ENCODE measurements at places on chromosomes 1 and 21.

DNA sequence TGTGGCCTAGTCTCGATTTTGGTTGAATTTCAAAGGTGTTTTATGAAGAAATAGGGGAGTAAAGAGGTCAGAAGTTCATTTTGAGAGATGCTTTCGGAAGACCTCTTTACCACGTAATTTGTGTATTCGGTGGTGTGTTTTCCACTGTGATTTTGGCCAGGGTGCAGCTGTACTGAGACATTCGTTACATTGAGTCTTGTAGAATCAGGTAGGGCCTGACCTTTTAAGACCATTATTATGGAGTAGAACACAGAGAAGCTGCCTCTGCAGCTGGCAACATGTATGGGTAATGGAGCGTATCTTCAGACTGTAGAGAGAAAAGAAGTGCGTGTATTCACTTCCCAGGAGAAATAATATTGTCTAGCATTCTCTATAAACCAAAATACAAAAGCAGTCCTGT lies 326.5 kb downstream of the PDE4B start:
- DNase-seq, result no peak

- DNase-seq, result no peak
These were observed 55.7 kb upstream of the NADK start for GRCh38 chr1:1833916-1834325.

DNA sequence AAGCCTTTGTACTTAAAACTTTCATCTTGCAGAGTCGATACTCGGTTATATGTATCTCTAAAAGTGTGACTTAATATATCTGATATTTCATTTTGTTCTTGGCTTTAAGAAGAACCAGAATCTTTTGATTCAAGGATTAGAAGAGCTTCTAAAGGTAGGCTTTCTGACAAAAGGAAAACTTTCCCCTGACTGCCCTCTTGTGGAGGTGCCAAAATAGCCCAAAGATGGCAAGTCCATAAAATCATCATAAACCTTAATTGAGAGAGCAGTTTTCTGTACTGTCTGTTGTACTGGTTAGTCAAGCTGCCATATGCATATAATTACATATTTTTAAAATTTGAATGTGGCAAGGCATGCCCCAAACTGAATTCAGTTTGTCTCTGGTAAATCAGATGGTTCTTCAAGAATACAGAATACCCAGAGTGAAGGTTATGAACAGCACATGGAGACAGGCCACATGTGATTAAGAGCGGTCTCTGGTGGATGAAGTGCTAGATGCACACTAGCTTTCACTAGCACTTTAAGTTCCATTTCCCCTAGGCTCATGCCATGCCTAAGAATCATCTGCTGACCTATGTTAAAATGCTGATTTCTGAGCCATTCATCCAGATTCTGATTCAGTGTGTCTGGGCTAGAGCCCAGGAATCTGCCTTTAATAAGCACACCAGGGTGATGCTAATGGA lies 27.7 kb upstream of the ELAVL4 start:
- no peak for DNase-seq

DNA sequence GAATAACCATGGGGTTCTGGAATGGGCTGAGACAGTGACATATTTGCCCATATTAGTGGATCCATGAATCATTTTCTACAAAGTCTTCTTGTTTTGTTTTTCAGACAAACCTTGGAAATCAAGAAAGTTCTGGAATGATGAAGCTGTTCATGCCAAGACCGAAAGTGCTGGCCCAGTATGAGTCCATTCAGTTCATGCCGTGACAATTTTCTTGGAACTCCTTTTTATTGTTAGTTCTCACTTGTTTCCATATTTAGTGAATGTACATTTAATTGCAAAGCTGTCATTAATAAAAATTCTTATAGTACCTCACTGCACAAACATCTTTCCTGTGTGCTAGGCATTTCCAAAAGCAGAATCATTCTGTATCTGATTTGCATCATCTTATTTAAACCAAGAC lies 100.6 kb upstream of the KCNJ15 start:
- no peak for DNase-seq

GRCh38 chr1:83799594-83799993 lies 199.3 kb downstream of the TTLL7 start:
- DNase-seq, result no peak

- DNase-seq, result no peak
These were observed 56.8 kb downstream of the ACP6 start for GRCh38 chr1:147613506-147613905.

GRCh38 chr1:9115351-9116205 lies 13.3 kb downstream of the GPR157 start:
- DNase-seq, result no peak

DNA sequence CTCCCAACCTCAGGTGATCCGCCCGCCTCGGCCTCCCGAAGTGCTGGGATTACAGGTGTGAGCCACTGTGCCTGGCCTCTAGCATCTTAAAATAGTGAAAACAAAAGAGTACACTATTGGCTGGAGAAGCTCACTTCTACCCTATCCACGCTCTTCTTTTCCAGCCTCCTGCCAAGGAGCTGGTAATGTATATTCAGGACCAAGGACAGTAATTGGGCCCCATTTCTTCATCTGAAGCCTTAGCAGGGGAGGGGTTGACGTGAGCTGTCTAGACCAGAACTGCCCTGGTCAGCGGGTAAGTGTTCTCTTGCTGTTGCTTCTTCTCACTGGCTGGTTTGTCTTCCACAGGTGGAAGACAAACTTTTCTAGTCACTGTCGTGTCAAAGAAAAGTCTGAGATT lies 70.2 kb downstream of the DNM3 start:
- DNase-seq, result no peak

GRCh38 chr21:28106370-28106890 lies 886.2 kb downstream of the LTN1 start:
- DNase-seq, result no peak

GRCh38 chr1:160095382-160096105 lies 2.9 kb downstream of the IGSF8 start:
- DNase-seq, result no peak

- no peak for DNase-seq
These were observed 135.7 kb upstream of the RUNX3 start for GRCh38 chr1:25065795-25066238.

DNA sequence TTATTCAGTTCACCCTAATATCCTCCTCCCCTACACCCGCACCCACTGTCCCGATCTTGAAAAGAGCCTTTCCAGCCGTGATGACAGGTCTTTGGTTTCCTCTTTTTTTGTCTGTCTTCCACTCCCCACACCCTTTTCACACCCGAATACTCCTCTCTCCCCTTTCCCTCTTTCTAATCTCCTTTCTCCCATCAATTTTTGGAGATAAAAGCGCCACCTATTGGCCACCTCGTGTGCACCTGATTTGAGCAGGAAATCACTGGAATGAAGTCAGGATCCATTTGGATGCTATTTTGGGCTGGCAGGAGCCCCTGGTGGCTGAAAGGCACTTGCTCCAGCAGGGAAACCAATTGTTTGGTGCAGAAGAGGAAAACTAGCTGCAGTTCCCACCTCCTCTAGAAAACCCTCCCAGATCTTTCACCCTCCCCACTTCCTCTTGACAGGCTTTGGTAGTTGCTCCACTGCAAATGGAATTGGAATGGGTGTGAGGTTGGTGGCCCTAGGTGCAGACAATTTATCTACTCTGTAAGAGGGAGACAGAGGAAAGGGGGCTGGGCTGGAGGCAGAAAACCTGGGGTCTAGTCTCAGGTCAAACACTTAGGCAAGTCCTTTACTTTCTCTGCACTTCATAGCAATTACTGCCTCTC lies 8.4 kb downstream of the FOXE3 start:
- DNase-seq, result no peak

DNA sequence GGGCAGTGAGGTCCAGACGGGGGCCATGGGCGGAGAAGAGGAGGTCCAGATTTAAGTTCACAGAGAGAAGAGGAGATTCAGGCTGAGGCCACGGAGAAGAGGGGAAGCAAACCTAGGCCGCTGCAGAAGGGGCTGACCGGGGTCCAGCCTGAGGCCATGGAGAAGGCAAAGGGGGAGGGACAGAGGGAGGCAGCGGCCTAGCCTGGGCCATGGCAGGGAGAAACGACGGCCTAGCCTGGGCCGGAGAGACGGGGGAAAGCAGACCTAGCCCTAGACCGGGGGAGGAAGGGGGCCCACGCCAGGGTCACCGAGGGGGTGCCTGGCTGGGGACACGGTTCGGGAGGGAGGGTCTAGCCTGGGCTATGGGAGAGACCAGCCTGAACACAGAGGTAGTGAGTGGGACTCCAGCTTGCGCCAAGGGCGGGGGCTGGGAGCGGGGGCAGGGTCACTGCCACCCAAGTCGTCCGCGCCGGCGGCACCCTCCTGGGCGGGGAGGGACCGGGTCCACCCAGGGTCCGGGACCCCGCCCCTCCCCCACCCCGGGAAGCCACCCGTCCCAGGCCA lies 459 bp downstream of the CAPZB start:
- no peak for DNase-seq

- DNase-seq, result no peak
These were observed 1.5 kb downstream of the GALNT2 start for GRCh38 chr1:230068621-230068873.

GRCh38 chr1:54996359-54996868 lies 2.3 kb upstream of the BSND start:
- DNase-seq, result peak; percentile 70

DNA sequence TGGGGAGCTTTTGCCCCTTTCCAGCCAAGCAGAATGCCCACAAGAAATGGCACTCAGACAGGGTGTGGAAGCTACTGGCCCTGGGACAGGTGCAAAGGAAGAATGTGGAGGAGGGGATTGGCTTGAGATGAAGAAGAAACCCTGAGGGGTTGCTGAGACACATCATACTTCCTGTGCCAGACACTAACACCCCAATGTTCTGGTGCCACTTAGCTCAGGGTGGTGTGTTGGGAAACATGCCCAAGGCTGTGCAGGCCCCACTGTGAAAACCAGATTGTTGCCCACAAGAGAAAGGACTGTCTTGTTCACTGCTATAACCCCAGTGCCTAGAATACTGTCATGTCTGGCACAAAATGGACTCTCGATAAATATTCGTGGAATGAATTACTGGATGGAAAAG lies 9.9 kb upstream of the PAQR6 start:
- no peak for DNase-seq

- no peak for DNase-seq
These were observed 32.4 kb upstream of the PTGFRN start for GRCh38 chr1:116877141-116877818.

GRCh38 chr1:210607361-210607760 lies 278.7 kb downstream of the HHAT start:
- DNase-seq, result no peak

GRCh38 chr1:243253926-243254232 lies 1.2 kb downstream of the CEP170 start:
- no peak for DNase-seq

- no peak for DNase-seq
These were observed 16.0 kb upstream of the STUM start for GRCh38 chr1:226532553-226532952.

- DNase-seq, result no peak
These were observed 21.4 kb upstream of the LBR start for GRCh38 chr1:225449261-225449660.

DNA sequence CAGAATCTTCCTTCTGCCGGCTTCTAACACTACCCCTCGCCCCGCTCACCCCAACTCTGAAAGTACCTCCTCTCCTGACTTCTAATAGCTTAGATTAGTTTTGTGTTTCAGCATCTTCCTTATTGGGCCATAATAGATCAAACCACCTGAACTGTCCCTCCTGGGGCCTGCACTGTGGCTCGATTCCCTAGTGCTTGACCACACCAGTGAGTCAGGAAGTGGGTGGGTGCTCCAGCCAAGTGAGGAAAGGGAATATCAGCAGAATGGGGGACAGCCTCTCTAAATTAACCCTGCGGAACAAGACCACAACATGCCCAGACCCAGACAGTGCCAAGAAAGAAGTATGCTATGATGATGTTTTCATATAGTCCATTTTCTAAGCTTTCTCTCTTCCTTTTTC lies 8.5 kb downstream of the SERTAD4 start:
- DNase-seq, result no peak

GRCh38 chr1:66258404-66259105 lies 275.4 kb upstream of the SGIP1 start:
- no peak for DNase-seq

DNA sequence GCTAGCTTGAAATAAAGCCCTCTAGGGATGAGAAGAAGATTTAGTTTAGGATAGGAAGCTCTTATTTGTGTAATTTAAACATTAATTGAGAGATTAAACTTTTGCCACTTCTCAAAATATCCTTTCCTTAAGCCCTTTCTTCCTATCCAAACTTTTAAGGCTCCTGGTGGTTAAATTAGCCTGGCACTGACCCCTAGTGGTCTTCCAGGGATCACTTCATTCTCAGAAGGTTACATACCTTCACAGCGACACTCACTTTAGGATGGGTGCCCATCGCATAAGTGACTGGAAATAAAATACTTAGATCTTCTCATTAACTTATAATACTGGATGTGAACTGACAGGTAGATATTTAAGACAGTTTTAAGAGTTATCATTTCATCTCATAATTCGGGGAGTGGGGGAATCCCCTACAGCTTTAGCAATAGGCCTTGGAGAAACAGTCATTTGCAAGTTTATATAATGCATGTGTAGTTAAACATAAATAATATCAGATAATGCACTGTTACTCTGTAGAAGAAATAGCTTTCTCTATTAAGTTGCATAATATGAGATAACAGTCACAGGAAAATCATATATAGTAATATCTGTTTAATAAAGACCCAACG lies 7.4 kb downstream of the LHX9 start:
- DNase-seq, result no peak

DNA sequence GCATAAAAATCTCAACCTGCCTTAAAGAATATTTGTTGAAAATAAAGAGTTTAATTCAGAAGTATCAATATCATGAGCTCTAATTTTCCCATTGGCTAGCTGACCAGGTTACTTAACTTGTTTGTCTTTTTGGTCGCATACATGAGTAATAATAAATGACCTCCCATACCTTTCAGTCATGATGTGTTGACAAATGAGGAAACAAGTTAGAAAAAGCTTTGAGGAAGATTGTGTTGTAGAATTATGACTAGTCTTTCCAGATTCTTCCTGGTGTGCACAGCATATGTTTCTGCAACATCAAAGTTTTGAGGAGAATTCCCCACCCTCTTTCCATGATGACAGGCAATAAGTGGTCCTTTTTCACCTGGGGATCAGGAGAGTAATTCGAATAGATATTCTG lies 17.6 kb upstream of the PAPPA2 start:
- DNase-seq, result no peak

- no peak for DNase-seq
These were observed 2219.4 kb downstream of the NCAM2 start for GRCh38 chr21:23217597-23217996.

DNA sequence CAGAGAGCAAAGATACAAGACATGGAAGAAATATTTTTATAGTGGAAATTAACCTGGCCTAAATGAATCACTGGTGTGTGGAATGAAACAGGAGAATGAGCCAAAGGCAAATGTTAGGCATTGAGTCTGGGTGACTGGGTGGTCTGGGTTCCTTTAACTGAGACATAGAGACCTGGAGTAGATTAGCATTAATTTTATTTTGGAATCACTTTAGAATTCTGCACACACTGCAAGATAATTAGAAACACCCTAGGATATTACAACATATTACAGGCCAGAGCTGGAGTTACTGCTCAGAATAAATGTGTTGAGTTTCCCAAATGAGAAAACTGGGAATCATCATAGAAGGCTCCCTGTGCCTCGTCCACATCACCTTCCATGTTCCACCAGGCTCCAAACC lies 85.5 kb downstream of the PLPPR5 start:
- no peak for DNase-seq

GRCh38 chr1:113983391-113983790 lies 4.1 kb downstream of the OLFML3 start:
- DNase-seq, result no peak

- DNase-seq, result no peak
These were observed 52.2 kb downstream of the TRAF5 start for GRCh38 chr1:211378844-211379243.

GRCh38 chr21:14376854-14377253 lies 6.1 kb downstream of the HSPA13 start:
- no peak for DNase-seq

- DNase-seq, result peak; percentile 33
These were observed at the start of gene SPATC1L for GRCh38 chr21:46183910-46184624. Gene SPATC1L, minus strand, starts transcription at chr21:46184459. Its CDS starts 1,643 bp downstream, at chr21:46182816.

Measured in CD4-positive, alpha-beta T cell (primary cell).